ENCODE measurements at places on chromosomes 2 and 18.

- DNase-seq: no peak
Observed at GRCh38 chr2:172999641-173000386, 75.8 kb upstream of the MAP3K20 start.

- no peak for DNase-seq
Observed at GRCh38 chr18:27685091-27685490, 491.8 kb downstream of the CDH2 start.

- no peak for DNase-seq
Observed at GRCh38 chr2:134917360-134917865, 1.2 kb upstream of the CCNT2 start.

DNA sequence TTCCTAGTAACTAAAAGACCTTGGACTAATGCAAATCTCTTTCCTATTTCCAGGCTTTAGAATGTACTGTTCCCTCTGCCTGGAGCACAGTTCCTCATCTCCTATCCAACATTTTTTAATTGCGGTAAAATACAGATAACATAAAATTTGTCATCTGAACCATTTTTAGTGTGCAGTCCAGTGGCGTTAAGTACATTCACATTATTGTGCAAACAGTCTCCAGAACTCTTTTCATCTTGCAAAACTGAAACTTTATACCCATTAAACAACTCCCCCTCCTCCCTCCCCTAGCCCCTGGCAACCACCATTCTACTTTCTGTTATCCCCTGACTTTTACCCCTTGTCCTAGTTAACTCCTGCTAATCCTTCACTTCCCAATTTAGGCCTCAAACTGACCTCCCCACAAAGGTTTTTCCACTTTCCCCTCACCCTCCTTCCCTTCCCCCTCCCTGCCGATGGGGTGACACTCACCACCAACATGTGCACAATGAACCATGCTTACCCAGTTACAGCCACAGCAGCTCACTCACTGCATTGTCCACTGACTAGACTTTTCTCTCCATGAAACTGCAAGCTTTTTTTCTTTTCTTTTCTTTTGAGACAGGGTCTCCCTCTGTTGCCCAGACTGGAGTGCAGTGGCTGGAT is 54.8 kb downstream of the KIAA2012 start:
- no peak for DNase-seq

- no peak for DNase-seq
Observed at GRCh38 chr2:217166241-217166850, 306.5 kb upstream of the TNP1 start.

GRCh38 chr2:227862227-227862740 is 9.1 kb upstream of the DAW1 start:
- DNase-seq: no peak

GRCh38 chr18:48766026-48766425 is 184.7 kb downstream of the SMAD7 start:
- DNase-seq: no peak

DNA sequence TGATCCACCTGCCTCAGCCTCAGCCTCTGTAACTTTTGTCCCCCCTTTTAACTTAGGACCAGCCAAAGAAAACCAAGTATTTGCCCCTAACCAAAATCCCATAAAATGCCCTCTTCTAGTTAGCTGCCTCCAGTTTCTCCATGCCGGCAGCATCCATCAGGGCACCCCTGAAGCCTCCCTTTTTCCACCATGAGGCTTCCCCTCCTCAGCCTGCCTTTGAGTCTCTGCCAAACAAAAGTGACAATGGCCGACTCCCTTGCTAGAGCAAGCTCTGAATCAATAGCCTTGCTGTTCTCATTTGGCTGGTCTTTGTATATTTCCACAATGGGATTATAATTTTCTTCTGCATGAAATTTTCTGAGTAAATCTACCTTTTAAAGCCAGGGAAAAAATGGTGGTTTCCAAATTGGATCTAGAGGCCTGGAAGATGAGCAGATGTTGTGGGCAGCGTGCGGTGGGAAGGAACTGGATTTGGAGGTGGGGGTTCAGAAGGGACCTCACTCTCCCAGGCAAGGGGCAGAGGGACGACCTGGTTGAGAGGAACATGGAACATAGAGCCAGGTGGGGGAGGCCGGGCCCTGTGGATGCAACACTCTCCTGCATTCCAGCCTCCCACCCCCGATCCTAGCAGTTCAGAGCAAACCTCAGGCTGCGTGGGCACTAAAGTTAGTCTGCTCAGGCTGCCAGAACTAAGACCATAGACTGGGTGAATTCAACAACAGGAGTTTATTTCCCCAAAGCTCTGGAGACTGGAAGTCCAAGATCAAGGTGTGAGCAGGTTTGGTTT is 80.6 kb downstream of the HS6ST1 start:
- DNase-seq: peak; percentile 30

- DNase-seq: no peak
Observed at GRCh38 chr18:8603663-8604520, 5.3 kb upstream of the RAB12 start.

GRCh38 chr2:132414081-132414480 is 2.5 kb upstream of the GPR39 start:
- no peak for DNase-seq

DNA sequence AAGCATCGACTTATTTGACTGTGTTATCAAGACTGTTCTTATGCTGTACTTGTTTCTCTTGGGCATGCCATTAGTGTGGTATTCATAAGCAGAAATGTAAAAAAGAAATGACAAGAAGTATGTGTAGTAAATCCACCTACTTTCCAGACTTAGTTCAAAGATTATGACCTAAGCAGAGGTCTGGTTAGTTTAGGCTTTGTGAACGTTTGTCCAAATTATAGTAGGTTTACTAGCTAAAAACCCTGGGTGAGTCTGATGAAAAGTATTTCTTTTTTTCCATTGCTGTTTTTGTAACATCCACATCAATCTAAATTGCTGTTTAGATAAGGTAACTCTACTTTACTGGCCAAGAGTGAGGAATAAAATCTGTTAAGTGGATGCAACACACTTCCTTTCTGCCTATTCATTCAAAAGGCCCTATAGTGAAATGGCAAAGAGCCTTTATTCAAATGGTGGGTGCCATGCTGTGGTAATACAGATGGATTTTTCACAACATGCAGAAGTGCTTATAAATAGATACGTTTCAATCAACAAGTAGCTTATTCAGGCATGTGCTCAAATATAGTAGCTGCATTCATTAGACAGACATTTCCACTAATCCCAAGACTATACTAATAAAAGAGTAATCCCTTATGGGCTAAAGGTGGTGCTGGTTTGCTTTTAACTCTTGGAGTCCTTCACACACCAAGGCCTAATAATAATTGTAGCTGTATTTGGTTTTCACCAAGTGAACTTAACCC is 122.5 kb upstream of the LTBP1 start:
- no peak for DNase-seq

DNA sequence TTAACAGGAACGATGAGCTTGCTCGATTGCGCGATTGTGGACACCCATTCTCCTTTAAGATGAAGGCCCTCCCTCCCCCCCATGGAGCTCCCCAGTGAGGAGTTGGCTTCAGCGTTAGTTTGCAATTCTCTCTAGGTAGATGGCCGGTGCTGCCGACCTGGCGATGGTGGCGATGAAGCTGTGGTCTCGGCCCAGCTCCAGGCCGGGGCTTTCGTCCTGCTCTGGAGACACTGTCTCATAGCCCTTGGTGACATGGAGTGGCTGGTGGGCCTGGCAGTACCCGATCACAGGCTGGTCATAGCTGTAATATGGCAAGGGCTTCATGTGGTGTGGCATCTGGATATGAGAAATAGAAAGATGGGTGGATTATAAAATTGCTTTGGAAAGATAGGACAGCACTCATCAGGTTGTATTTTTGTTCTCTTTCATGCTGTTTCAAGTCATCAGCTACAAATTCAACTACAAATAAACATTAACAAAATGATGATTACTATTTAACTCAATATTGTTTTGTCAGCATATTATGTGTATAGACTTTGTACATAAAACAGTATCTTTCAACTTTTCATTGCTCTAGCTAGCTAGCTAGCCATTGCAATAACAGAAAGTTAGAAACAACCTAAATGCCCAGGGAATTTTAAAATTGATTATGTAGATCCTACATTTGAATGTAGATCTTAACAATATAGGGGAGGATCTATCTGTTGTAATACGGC is 773.4 kb downstream of the LRRTM4 start:
- no peak for DNase-seq

- DNase-seq: no peak
Observed at GRCh38 chr2:144516411-144516980, 3.4 kb downstream of the ZEB2 start.

Data from hypothalamus (tissue), 51 donors.